ENCODE measurements at places on chromosomes 3 and 15.

DNA sequence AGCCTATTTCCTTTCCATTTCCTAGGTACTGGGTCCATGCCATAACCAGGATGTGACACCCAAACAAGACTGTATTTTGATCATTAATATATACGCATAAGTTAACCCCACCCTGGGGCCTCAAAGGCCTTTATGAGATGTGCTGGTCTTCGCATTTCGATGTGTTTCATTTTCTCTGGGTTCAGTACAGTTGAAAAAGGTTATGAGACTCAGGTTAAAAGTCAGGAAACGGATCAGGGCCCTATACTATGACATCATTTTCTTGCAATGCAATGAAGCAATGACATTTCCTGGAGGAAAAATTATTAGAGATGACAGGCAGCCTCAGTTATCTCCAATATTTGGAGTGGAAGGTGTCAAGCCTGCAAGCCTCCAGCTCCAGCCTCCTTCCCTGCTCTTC, 31.7 kb downstream of the TMEM212 start:
- DNase-seq = no peak

DNA sequence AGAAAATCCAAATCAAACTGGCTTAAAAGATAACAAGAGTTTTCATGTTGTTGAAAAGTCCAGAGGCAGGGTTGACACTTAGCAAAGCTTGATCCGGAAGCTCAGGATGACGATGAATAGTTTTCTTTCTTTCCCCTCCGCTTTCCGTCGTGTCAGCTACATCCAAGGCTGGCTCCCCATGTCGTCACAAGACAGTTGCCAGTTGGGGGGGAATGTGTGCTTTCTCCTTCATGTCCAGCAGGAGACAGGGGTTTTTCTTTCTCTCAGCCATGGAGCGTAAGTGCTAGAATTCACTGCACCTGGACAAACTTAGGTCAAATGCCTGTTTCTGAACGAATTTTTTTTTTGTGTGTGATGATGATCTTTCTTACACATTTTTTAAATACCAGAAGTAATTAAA, 273.8 kb upstream of the RGMA start:
- no peak for DNase-seq

DNA sequence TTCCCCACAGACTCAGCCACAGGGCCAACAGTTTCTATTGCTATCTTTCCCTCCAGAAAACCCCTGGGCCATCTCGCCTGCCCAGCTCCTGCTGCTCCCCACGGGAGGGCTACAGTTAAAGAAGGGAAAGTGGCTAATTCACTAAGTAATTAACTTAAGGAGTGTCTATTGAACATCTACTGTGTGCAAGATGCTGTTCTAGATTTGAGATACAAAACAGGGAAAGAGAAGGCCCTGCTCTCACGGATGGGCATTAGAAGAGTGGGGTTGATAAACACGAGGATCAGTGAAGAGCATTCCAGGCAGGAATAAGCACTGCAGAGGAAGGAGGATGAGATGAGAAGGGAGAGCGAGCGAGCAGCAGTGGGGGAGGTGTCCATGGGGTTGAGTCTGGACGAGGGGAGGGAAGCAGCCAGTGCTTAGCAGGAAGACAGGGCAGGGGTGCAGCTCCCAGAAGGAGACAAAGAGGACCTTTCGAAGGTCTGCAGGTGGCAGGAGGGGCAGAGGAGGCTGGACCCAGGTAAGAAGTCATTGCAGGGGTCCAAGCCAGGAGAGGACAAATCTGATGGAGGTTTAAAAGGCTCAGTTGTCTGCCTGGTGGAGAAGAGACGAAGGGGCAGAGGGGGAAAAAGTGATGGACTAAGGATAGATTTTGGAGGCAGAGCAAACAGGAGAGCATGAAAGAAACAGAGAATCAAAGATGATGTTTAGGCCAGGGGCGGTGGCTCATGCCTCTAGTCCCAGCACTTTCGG, 64.7 kb downstream of the KLF15 start:
- no peak for DNase-seq

DNA sequence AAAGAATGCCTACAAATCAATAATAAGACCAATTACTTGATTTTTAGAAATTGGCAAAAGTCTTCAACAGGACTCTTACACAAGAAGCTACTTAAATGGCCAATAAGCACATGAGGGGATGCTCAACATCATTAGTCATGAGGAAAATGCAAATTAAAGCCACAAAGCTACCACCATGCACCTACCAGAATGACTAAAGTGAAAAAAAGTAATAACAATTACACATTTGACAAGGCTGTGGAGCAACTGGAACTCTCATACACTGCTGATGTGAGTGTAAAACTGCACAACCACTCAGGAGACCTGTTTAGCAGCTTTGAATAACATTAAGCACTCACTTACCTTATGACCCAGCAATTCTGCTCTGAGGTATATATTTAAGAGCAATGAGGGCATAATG, 68.4 kb downstream of the PPCDC start:
- DNase-seq = no peak

- no peak for DNase-seq
These were observed 247.9 kb upstream of the STT3B start for GRCh38 chr3:31284776-31285175.

- no peak for DNase-seq
These were observed 30.5 kb downstream of the LOXL1 start for GRCh38 chr15:73956743-73957135.

DNA sequence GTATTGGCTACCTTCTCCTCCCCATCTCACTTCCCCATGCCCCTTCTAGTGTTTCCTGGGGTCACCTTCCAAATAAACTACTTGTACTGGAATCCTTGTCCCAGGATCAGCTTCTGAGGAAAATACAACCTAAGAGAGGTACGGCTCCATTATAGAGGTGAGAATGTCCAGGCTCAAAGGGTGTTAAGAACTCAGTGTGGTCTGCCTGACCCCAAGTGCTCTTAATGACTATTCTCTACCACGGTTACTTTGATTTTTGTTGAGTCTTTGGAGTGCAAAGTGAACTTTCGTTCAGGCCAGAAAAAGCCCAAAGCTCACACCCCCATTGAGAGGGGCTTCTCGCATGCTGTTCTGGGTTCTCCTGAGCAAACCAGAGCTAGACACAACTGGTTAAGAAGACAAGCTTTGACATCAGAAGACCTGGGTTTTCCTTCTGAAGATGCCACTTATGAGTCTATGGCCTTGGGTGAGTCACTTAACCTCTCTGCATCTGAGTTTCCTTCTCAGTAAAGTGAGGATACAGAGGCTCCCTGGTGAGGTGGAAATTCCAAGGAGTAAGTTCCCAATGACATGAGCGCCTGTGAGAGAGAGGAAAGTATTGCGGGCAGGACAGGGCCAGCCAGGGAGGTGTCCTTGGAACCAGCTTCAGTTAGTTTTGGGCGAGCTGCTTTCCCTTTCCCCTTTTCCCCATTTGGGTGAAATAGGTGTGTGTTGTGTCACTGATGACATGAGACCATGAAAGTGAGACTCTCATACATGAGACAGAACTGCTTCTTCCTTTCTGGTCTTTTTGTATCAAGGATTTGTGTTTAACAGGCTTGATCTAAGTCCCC, 475.0 kb upstream of the PROK2 start:
- no peak for DNase-seq

GRCh38 chr3:14216257-14217048, 37.8 kb downstream of the LSM3 start:
- no peak for DNase-seq

- DNase-seq = no peak
These were observed 227.6 kb downstream of the ADAMTS9 start for GRCh38 chr3:64460141-64460730.

DNA sequence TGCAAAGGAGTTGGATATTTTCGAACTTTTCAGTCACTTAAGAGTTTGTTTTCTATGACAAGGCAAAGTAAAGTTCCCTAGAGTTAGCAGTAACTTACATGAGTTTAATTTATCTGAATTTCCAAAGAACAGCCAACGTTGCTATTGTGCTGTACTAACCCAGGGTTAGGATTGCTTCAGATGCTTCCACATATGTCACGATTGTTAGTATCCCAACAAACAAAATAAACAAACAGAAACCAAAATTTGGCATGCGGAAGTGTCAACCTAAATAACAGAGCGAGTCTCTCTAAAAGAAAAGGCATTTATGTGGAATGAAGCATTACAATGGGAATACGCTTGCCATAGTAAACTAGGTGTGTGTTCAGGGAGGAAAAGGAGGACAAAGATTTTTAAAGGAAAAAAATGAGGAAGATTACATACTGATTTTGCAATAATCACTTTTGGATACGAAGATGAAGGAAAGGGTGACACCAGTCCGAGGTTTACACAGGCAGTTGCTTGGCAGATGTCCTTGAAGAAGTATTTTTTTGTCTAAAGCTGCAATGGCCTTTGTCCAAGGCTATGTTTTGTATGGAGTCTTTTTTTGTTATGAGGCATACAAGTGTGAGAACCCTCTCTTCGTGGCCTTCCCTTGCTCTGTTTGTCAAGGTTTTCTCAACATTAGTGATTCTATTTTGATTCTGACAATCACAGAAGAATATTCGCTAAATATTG, 267.9 kb downstream of the GABRG3 start:
- DNase-seq = no peak

GRCh38 chr3:45607790-45608189, 13.2 kb downstream of the LIMD1 start:
- no peak for DNase-seq

GRCh38 chr3:124116906-124117305, 125.0 kb upstream of the ROPN1 start:
- no peak for DNase-seq

GRCh38 chr3:172905451-172905850, 154.9 kb downstream of the ECT2 start:
- DNase-seq = no peak

- no peak for DNase-seq
These were observed 22.7 kb upstream of the CD96 start for GRCh38 chr3:111519178-111519855.
